ENCODE measurements at places on chromosomes 5 and 9.

DNA sequence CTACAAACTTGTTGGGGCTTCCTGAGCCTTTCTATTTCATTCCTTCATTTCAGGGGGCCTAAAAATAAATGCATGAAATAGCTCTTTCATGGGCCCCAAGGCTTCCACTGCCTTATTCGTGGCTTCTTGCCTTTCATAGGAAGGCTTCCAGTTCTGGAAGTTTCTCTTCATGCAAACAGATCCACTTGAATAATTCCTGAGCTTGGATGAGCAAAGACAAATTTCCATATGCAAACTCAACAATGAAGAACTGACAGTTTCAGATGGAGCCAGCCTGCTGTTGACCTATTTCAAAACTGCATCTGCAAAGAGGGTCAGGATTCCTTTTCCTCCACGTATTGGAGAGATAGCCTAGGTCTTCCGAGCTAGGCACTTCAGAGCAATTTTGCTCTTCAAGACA, 142.1 kb downstream of the MLLT3 start:
- DNase-seq = no peak

- no peak for DNase-seq
Observed at GRCh38 chr9:127177665-127178265, 55.3 kb upstream of the ANGPTL2 start.

GRCh38 chr9:79572608-79573411, 1.0 kb downstream of the TLE4 start:
- DNase-seq = peak; percentile 77

DNA sequence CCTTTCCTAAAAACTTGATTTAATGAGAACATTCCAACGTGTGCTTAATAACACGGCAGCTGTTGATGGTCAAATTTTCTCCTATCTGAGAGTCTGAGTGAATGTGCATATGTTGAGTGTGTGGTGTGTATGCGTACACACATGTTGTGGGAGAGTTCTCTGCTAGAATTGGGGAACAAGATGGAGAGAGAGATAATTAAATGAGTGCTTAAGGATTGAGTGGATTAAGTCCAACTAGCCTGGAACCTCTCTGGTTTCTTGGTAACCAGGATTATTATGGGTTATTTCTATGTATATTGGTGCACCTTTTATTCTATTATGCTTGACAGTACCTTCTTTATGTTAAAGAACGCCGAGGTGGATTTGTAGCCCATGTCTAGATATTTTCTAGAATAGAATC, 36.4 kb upstream of the TNFAIP8 start:
- DNase-seq = no peak

DNA sequence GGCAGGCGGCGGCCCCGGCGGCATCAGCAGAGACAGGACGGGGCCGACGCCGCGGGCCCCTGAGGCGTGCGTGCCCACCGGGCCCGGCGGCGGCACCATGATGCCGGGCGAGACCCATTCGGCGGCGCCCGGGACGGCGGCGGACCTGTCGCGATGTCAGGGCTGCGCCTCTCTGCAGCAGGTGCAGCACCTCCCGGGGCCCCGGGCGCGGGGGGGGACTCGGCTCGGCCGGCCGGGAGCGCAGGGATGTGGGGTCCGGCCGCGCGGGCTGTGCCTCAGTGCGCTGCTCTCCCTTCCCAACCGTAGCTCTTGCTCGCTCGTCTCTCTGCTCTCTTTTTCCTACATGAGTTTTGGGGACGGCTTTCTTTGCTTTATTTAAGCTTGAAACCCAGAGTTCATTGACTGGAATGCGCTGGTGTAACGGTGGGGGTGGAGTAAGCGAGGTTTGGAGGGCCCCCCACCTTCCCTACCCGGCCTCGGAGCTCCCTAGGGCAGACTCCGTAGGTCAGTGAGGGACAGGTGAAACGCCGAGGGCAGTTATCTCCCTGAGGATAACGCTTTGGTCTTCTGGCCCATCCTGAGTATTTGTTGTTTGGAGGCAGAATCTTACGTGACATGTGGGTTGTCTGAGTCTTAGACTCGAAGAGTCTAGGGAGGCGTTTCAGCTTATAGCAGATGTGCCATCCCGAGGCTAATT, 490 bp downstream of the ICE1 start:
- DNase-seq = no peak

DNA sequence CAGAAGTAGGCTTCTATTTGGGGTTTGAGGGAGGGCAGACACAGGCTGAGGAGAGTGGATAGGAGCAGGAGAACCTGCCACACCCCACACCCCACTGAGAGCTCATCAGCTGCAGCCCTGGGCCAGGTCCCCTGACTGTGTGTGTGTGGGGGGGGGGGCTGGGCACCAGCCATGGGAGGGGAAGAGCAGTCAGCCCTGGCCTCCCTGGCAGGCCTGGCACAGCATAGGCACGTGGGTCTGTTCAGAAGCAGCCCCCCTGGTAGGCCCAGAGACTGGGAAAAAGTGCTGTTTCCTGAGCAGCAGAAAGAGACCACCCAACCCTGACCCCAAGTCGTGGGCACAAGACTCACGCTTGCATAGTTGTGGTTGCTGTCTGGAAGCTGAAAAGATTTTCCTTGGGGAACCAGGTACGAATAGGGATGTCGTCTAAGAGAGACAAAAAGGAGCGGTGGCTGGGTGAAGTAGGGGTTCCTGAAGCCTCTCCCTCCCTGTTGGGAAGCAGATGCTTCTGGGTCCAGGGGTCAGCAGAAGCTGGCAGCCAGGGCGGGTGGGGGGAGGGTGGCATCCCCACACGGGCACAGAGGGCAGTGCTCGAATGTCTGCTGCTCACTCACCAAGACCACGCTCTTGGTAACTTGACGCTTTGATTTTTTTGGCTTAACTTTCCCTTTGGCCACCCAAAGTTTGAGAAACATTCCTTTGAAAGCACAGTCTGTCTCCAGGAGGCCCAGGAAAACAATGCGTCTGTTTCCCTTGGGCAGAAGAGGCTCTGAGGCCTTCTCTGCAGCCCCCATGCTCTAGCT, 2.9 kb downstream of the NSMF start:
- no peak for DNase-seq

DNA sequence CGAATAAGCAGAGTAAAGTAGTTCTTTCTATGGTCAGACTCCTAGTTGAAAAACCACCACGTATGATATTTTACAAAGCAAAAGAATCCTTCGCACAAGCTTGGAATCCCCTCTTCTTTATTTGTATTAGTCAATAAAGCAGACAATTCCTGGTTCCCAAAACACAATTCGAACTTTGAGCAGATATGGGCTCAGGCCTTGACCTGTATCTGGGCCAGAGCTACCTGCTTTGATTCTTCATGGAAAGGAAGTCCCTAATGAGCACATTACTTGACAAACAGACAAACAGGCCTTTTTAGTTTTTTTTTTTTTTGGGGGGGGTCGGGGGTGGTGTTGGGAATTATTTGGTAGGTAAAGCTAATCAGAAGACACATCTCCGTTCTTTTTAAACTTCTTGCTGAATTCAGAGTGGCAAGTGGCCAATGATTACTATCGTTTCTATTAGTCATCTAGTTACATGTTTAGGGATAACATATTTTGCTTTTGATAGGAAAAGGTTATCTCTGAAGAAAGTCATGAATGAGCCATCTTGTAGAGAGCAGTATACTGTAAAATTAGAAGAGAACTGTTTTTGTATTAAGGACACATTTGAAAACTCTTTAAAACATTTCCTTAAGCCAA, 116.6 kb upstream of the HMHB1 start:
- no peak for DNase-seq

DNA sequence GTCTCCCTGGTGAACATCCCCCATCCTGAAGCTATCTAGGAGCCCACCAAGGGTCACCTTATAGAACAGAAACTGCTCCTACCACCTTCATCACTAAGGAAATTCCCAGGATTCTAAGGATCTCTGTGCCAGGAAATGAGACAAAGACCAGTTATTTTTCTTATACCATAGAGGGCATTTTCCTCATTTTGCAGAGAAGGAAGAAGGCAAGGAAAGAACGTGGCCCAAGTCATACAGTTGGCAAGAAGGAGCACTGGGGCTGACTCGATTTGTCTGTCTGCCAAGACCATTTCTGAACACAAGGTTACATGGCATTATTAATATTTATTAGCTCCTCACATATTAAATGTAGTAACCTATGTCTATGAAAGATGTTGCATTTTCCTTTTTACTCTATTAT, 49.6 kb upstream of the TNFSF15 start:
- DNase-seq = no peak

DNA sequence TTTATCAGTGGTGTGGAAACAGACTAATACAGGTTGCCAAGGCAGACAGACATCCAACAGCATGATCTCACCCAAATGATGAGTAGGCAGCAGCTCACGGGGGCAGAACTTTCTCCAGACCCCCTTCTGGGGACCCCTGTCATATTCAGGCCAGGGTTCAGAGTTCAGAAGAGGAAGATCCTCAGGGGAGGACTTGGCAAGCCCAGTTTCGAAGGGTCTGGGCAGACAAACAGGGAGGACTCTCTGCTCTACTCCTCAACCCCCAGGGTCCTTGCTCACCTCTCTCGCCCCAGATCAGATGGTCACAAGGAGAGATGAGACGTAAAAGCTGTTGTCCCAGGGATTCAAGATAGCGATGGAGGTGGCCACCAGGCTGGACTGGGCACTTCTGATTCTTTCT, 215.1 kb upstream of the MVB12B start:
- DNase-seq = no peak

- DNase-seq = no peak
Observed at GRCh38 chr5:172771439-172772111, 580 bp upstream of the DUSP1 start.

DNA sequence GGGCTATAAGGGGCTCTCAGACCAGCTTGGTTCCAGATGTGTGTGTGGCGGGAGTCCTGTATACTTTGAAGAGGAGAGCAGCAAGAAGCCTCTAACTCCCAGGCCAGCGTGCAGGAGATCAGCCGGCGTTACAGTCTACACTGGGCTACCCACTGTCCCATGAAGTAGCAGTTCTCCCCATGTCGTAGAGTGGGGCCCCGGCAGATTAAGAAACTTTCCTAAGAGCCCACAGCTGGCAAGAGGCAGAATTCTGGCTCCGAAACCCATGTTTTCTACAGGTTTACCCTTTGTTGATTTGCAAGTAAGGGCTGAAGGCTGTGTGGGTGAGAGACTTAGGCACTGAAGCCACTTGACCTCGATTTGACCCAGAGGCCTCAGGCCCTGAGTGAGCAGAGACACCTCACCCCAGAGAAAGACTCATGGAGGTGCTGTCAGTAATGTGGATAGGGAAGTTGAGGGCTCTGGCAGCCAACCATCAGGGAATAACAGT, 881 bp upstream of the B4GALT1 start:
- DNase-seq = no peak

- DNase-seq = no peak
Observed at GRCh38 chr9:111052791-111053190, 14.5 kb upstream of the LPAR1 start.

DNA sequence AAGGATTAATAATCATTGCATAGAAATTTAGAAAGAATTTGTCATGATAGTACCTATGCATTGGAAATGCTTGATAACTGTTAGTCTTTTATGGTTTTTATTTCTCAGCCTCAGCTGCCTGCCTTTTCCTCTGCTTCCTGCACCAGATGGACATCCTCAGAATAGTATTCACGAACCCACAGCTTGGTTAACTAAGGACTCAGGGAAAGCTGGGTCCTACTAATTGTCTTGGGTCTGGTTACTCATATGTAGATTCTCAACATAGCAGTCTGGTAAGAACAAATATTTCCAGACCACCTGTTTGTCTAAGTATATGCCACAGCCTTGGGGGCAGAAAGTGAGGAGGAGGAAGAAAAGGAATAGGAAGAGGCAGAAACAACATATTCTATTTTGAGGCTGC, 464.5 kb upstream of the SMARCA2 start:
- DNase-seq = no peak

DNA sequence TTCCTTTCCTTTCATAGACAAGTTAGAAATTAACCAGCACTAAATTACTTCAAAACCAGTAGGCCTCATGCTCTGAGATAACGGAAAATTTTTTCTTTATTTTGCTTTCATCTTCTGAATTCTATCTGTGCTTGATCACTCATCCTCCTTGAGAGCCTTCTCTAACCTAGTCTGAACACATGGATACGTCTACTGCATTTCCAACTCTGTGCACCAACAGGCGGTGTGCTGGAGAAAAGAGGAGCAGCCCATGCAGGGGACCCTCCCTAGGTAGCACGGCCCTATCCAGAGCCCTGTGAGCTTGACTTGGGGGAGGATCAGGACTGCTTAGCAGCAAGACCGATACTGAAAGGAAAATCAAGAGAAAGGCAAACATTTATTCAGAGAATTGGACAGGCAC, 149.8 kb downstream of the AUH start:
- DNase-seq = no peak

DNA sequence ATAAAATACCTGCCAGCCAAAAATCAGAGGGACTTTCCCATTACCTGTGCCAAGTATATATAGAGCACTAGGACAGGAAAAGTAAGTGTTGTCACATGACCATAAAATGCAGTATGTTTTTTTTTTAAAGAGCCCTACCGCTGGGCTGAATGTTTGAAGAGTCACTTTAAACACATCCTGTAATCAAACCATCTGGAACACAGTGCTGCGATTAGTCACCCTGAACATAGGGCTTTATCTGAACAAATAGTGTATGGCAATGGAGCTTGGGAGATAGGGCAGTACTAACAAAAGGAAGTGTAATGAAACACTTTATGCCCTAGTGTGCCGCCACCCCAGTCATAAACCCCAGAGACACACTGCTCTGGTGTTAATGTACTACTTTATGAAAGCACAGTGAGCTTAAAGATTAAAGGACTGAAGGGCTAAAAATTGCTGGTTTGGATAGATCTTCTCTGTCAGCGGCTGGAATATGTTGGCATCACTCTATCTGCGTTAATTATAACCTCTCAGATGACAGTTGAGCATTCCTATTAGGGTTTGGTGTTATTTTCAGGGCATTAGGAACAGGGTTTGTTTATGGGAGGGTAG, 90.4 kb downstream of the ZNF608 start:
- DNase-seq = peak; percentile 56

DNA sequence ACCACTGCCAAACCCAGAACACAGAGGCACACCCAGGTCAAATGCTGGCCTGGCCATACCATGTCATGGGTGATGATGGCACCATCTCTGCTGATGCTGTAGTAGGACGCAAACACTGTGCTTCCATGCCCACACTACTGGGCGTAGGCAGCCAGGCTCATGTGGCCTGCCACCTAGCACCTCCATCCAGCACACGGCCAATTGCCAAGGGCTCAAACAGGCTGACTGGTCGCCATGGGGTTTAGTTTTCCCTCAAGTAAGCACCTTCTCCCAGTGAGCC, 39.4 kb downstream of the BICD2 start:
- DNase-seq = no peak

DNA sequence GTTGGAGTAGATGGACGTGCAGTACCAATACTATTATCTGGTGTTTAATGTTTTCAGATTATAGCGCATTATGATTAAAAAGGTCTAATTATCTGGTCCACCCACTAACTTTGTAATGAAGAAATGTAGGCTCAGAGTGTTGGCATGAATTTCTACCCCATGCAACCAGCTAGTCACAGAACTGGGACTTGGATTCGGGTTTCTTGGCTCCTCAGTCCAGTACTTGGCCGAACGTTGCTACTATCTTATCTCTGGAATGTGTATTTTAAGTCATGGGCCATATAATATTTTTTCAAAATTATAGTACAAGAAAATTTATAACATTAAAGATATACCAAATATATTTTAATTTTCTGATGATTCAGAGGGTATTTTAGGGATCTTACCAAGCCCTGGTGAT, 657.5 kb upstream of the DMAC1 start:
- no peak for DNase-seq
